ENCODE measurements at places on chromosomes 11 and 22.
A peak's percentile ranks its signal among the peaks of the same experiment; 100 is the strongest.

GRCh38 chr11:32902089-32902665 lies 9.6 kb downstream of the QSER1 start:
- no peak for DNase-seq

GRCh38 chr11:94790661-94791180 lies 22.6 kb downstream of the AMOTL1 start:
- no peak for DNase-seq

- no peak for DNase-seq
These were observed 22.5 kb downstream of the CLPB start for GRCh38 chr11:72411623-72412419.

GRCh38 chr11:73333640-73334383 lies 25.7 kb downstream of the ARHGEF17 start:
- DNase-seq: no peak

DNA sequence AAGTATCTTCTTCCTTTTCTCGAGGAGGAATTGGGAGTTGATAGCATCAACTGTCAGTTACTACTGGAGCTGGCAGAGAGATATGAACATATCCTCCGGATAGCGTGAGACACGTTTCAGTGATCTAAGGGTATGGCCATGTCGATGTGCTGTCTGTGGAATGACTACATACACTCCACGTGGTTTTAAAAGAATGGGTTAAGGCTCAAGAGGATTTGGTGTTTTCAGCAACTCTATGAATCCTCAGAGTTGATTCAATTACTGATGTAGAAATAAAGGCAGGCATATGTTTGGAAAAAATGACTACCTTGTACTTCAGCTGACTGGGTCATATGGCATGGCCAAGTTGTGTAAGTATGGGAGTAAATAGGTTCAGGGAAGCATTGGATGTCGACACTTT lies 22.9 kb downstream of the MMP13 start:
- DNase-seq: no peak

DNA sequence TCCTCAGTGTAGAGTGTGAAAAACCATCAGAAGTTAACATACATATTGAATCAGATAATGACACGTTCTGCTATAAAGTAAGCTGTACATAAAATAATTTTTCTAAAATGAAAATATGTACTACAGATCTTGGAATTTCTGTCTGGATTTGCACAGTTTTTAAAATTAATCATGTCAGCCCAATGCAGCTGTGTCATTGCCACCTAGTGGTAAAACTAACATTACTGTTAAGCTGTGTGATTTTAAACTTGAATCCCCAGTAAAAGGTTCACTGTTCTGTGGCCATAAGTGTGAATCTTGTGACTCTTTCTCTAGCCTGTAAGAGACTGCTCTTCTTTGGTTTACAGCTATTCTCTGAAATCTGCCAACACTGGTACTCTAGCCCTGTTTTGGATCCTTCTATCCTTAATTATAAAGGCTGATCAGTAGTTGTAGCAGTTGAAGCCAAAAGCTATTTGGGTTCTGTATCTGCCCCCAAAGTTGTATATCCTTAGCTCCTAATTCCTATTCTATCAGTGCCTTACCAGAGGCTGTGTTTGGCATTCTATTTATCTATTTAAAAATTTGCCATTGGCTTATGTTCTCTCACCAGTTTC lies 4.0 kb downstream of the JRKL start:
- DNase-seq: no peak

GRCh38 chr11:14357881-14358728 lies 878 bp downstream of the RRAS2 start:
- DNase-seq: peak; percentile 9

DNA sequence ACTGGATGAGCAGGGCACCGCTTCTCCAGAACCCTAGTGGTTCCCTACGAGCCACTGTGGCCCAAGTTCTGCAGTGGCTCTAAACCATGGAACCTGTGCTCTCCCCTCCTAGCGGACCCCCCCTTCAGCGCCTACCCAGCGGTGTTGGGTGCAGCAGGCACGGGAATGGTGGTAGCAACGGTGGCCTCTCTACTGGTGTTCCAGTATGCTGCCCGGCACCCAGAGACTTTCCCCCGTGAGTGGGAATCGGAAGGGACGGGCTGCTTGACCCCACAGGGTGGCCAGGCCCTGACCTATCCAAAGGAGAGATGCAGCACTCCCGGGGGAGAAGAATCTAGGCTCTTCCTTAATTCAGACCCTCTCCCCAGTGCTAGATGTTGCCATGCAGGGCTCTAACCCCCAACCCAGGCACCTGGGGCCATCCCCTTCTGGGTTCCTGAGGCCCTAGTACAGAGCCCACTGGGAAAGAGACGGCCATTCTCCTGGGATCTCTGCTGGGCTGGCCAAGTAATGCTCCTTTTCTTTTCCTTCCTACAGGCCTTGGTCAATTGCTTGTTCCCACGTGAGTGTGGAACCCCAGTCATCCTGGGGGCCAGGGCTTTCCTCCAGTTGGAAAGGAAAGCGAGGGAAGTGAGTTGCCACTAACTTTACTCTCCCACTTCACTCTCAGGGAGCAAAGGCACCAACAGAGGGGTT lies 9.2 kb downstream of the VSIG10L2 start:
- DNase-seq: no peak
